ENCODE measurements at places on chromosomes 4 and X.

- DNase-seq, result no peak
Measured at GRCh38 chrX:17499512-17499911, 124.5 kb downstream of the NHS start.

- no peak for DNase-seq
Measured at GRCh38 chrX:113804819-113805218, 779.1 kb upstream of the HTR2C start.

DNA sequence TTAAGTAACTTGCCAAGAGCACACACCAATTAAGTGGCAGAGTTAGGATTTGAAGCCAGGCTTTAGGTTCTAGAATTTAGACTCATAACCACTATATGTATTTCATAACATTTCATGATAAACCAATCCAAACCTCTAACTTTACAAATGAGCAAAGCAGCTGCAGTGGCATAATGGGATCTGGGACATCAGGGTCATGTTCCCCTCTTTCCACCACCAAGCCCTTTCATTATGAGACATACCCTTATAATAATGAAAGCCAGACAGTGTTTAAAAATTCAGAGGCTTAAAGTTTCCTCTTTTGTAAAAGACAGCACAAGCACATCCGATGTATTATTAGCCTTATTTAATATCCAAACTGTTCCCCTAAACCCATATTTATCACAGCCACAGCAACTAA lies 28.3 kb upstream of the AMELX start:
- DNase-seq, result no peak

GRCh38 chr4:88753658-88754571 lies 56.3 kb upstream of the NAP1L5 start:
- DNase-seq, result no peak

GRCh38 chr4:147942729-147943128 lies 210.8 kb downstream of the ARHGAP10 start:
- DNase-seq, result no peak

GRCh38 chr4:1968686-1969295 lies 40.0 kb downstream of the NELFA start:
- no peak for DNase-seq

DNA sequence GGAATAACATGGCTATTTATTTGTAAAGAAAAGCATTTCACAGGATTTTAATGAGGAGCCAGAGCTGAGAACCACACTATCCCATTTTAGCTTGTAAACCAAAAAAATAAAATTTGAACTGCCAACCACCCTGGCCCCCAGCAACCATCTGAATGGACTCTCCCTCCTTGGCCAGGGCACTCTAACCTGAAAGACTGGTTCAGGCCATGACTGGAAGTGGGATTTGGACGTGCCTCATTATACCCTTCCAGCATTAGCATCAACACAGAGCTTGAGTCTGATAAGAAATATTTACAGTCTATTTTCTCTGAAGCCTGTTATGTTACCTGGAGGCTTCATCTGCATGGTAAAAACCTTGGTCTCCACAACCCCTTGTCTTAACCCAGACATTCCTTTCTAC lies 30.0 kb downstream of the METAP1 start:
- DNase-seq, result no peak

DNA sequence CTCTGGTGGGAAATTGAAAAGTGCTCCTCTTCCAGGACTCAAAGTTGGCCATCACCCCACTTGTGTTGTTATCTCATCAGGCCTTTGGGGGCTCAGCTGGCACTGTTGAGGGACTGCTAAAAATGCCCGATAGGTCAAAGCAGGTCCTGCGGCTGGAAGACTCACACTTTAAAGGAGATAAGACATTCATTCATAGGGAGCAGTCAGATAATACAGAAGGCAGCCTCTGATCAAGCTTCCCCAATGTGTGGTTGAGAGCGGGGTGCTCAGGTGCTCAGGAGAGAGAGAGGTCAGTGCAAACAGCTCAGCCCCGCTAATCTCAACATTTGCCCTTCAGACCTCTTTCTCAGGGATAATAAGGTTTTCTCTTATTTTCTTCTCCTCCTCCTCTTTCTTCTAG lies 70.3 kb downstream of the TMEM154 start:
- no peak for DNase-seq

- no peak for DNase-seq
Measured at GRCh38 chr4:158807691-158808090, 38.9 kb downstream of the FNIP2 start.

GRCh38 chr4:176149680-176150355 lies 45.6 kb downstream of the SPATA4 start:
- no peak for DNase-seq

- DNase-seq, result no peak
Measured at GRCh38 chrX:45781901-45782553, 581.4 kb upstream of the DIPK2B start.

DNA sequence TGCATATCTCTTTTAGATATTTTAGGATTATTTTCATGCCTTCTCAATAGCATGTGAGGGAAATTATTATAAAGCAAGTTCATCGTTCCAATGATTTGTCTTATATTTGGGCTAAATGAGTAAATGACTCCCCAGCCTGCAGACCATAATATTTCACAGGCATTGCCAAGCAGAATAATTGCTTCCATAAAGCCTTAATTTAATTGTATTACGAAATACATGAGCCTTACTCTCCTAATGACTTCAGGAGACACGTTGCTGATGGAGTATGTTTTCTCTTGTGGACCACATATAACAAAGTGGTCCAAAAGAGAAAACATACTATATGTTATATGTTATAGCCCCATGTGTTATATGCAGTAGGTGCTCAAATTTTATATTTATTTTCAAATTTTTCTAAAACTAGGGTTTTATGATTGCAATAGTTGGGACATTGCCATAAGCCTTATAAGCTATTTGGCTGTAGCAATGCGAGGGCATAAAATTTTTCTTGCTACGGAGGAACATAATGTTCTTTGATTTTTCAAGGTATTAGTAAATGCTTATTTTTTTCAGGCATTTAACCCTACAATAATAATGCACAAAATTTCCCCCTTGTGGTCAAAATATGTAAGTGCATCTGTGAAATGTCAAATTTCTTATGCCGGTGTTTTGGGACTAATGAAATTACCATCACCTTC lies 26.2 kb upstream of the TMPRSS11D start:
- no peak for DNase-seq

DNA sequence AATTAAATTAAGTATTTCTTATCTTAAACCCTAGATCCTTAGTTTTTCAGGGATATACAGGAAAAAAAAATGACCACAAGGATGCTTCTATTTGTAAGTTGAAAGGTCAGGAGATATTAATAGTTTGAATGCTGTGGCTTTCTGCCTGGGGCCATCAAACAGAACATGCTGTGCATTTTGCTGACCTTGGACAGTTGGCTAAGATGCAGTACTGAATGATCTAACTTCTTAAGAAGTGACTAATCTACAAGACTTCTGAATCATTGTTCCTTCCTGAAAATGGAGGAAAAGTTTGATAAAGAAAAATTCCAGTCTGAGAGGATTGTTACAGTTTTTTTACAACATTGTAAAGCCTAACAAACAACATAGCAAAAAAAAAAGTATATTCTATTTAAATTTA lies 237.8 kb upstream of the JADE1 start:
- DNase-seq, result no peak

- no peak for DNase-seq
Measured at GRCh38 chrX:2903366-2903765, 25.8 kb downstream of the ARSD start.

GRCh38 chrX:116781926-116782325 lies 319.1 kb upstream of the CT83 start:
- DNase-seq, result no peak

DNA sequence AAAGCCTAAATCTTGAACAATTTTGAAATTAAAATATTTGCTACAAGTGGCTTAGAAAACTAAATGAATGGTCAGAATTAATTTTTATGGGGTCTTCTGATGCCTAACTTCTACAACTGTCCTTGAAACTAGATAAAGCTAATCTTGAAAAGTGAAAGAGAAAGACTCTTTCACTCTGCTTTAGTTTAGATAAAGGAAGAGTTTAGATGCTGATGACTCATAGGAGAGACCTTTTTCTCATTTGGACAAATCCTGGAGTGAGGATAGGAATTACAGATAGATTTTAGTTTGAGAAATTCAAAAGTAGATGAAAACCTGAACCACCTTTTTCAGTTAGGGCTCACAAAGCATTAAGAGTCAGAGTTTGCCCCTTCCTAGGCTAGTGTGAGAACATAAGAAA lies 342.3 kb upstream of the GRID2 start:
- no peak for DNase-seq

GRCh38 chrX:64205735-64206501 lies 410 bp upstream of the AMER1 start:
- peak; percentile 97 for DNase-seq

DNA sequence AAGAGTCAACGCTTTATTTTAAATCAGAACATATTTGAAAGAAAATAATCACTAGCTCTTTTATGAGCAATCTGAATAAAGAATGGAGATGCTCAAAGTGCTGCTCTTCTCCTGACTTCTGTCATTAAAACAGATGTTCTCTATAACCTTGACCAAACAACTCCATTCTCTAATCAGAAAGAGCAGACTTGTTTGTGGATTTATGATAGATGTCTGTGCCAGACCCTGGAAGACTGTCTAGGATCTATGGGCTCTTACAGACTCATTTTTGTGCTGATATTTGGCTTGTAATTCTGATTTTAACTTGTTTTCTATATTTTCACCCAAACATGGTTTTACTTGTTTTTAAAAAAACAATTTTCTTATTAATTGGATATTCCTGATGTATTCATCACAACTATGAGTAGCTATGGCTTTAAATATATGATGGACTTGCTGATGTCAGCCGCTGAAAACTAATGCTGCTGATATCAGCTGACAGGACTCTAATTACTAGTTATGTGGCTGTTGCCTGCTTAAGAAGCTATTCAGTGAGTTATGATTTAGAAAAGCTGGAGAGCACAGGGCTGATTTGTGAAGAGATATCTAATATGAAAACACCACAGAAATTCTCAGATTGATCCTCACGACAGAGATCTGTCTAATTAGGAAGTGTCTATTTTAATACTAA lies 31.6 kb upstream of the MAML3 start:
- peak; percentile 8 for DNase-seq

DNA sequence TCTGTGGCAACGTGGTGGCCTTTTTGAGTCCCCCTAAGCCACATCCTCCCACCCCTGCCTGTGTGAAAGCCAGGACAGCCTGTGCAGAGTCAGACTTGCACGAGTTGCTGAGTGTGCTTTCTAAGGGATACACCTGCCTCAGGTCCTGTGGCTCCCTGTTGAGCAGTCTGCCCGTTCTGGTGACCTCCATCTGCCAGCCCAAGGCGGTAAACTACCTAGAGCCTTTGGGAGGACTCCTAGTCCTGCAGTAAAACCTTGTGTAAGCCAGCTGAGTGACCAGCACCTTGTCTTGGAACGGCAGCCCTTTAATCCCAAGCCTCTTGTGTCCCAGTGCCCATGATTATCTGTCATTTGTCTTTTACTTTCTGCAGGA lies 69.3 kb downstream of the NBDY start:
- no peak for DNase-seq

GRCh38 chrX:49166914-49167739 lies 4.6 kb downstream of the MAGIX start:
- no peak for DNase-seq

DNA sequence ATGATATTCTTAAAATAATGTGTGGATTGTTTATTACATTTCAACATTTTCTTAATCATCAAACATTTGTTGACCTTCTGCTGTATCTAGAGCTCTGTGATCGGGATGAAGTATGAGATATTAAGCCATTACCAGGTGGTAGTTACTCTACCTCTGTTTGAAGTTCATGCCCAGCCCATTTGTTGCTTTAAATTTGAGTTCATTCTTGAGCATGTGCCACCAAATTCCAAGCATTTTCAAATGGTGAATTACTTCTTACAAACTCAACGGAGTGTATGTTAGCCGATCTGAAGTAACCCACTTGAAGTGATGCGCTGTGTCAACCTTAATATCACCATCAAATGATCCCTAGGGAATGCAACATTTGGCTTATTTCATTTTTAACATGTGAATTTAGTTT lies 7.3 kb upstream of the DTHD1 start:
- no peak for DNase-seq
